ENCODE measurements at places on chromosomes 1 and 21.
A peak's percentile ranks its signal among the peaks of the same experiment; 100 is the strongest.

- DNase-seq = no peak
Observed at GRCh38 chr1:12477936-12478611, 139.9 kb downstream of the DHRS3 start.

DNA sequence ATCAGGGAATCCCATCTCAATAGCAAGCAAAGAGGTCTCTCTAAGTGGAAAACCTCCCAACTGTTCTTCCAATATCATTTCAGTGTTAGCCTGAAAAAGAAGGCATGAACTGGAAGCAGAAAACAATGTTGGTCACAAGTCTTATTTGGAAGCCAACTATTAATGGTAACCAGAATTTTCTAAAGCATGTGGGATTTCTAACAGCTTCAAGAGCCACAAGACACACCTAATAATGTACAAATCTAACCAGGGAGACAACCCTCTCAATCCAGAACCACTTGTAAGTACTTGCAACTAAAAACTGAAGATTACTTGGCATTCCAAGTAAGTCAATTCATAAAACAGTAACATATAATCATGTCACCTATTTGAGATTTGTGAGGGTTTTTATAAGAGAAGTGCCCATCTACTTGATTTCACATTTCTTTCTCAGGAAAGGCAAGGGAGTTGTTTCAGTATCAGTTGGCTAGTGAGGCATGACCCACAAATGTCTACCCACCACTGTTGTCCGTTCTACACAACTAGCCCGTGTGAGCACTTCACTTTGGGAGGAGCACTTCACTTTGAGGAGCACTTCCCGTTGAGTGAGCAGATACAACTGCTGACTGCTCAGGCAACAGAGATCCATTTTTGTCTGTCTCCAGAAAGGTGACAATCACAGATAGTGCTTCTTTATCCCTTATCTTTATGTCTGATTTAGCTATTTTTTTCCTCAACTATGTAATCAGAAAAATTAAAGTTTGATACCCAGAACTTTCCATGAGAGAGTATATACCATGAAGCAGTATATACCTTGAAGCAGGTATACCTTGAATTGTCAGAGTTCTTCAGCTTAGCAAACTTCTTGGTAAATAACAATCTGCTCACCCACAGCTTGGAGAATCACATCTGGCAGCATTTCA, 11.1 kb downstream of the STX6 start:
- DNase-seq = no peak

- DNase-seq = no peak
Observed at GRCh38 chr1:165877940-165878556, 50.6 kb downstream of the UCK2 start.

- no peak for DNase-seq
Observed at GRCh38 chr1:26109229-26110164, 2.1 kb upstream of the PDIK1L start.

DNA sequence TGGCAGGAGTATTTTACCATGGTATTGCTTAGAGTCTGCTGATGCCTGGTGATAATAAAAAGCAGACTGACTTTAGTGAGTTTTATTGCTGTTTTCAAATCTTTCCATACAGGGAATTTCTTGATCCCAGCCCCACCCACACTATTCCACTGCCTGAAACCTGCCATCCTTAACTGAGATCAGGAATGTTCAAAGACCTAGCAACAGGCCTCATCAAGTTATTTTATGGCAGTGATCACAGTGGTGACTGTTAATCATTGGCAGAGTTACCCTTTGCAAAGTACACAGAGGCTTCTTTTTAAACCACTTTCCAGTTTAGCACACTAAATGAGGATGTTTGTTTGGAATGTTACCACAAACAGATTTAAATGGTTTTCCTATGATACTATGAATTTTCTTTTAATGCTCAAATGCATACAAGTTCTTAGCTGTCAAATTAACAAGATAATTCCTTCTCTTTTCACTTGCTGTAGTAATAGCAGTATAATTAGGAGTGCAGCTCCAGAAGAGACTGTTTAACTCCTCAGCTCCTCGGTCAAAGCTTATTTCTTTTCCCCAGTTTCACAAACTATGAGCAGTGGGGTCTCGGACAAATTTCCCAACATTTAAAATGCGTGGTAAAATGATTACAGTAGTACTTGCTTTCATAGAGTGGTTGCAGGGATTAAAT, 69.9 kb upstream of the USP25 start:
- DNase-seq = no peak

DNA sequence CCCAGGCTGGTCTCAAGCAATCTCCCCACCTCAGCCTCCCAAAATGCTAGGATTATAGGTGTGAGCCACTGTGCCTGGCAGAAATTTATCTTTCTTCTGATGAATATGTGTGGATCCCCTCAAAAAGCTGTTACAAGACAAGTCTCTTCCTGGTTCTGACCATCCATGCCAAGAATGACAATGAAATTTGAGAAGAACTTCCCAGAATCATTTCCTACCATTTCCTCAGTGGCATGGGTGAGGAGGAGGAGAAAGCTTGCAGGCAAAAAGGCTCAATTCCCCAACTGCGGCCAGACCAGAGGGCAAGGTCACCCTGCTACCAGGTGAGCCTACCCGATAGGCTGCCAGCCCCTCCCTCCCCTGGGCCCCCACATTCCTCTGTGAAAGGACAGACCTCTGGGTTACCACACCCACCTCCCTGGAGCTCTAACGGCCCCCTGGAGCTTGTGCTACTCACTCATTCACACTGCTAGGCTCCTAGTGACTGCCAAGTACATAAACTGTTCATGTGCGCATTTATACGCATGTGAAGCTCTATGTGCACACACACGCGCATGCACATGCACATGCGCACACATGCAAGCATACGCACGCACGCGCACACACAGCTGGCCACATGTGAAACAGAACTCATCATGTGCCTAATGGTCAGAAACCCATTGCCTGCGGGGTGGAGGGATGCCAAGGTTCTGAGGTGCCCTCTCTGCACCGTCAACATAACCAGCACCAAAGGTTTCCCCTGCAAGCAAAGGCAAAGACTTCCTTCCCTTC, 17.0 kb downstream of the MRAP start:
- no peak for DNase-seq

DNA sequence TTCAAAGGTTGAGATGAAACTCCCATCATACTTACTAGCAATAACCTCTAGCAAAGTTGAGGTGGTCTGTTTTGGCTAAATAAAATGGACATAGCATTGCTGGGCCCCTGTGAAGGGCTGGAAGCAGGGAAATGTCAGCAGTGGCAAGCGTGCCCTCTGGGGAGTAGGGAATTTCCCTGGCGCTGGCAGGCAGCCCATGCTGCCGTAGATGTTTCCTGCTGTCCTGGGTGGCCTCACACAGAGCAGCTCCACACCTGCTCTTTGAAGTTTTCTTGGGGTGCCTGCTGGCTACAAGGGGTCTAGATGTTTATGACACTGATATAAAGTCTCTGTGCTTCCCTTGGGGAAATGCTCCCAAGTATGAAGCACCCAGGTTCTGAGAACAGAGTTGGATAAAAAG, 30.2 kb downstream of the ADARB1 start:
- no peak for DNase-seq

GRCh38 chr21:20882462-20883407, 115.5 kb upstream of the NCAM2 start:
- DNase-seq = no peak

GRCh38 chr1:186255266-186255665, 119.8 kb downstream of the TPR start:
- no peak for DNase-seq

GRCh38 chr1:29800120-29800519, 563.8 kb downstream of the PTPRU start:
- no peak for DNase-seq

DNA sequence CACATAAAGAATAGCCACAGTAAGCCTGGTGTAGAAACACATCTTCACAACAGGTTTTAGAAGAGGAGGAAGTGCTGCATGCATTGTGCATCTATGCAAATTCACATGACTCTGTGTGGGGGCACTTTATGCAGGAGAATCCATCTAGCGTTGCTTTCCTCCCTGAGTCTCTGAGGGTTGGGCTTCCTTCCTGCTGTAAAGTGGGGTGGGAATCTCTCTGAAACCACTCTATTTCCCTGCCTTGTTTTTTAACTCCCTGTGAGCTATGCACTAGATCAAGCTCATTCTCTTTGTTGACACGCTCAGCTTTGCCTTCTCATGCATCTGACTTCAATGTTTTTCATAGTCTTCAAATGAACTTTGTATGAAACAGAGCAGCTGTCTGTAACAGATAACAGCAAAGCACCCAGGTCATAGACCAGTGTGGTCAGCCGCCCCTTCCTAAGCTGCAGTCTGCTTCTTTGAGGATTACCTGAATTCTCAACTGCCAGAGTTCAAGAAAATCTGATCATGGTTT, 102.7 kb upstream of the DPH5 start:
- DNase-seq = no peak

GRCh38 chr1:11184973-11185372, 4.2 kb upstream of the ANGPTL7 start:
- no peak for DNase-seq

DNA sequence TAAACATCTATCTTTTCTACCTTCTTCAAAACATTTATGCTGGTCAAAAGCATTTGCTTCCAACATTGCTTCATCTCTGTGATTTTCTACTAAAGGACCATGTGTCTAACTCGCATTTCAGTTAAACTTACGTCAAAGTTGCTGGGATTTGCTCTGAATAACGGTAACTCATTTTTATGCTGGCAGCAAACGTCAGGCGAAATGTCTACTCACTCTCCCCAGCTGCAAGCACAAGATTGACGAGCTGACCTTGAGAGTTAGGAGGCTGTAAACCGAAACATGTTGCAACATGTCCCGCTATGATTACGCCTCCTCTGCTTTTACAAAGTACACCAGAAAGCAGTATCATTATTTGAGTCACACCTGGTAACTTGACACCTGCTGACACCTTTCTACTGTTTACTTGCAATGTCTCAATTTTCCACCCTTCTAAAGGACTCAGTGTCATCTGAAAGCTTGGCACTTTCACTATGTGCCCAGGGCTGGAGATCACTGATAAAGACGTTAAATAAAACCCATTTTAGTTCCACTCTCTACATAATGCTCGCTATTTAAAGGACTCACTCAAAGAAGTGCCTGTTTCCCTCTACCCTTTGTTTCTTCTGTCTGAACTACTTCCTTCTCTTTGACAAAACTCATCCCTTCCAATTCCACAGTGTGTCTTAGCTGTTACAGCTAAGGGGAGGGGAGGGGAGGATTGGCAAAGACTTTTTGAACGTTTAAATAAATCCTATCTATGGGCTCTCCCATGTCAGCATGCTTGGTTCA, 111.9 kb downstream of the PTPN14 start:
- peak; percentile 48 for DNase-seq

- DNase-seq = no peak
Observed at GRCh38 chr1:62395291-62395690, 41.6 kb upstream of the USP1 start.

GRCh38 chr1:161172349-161172748, 5.0 kb downstream of the B4GALT3 start:
- DNase-seq = no peak

DNA sequence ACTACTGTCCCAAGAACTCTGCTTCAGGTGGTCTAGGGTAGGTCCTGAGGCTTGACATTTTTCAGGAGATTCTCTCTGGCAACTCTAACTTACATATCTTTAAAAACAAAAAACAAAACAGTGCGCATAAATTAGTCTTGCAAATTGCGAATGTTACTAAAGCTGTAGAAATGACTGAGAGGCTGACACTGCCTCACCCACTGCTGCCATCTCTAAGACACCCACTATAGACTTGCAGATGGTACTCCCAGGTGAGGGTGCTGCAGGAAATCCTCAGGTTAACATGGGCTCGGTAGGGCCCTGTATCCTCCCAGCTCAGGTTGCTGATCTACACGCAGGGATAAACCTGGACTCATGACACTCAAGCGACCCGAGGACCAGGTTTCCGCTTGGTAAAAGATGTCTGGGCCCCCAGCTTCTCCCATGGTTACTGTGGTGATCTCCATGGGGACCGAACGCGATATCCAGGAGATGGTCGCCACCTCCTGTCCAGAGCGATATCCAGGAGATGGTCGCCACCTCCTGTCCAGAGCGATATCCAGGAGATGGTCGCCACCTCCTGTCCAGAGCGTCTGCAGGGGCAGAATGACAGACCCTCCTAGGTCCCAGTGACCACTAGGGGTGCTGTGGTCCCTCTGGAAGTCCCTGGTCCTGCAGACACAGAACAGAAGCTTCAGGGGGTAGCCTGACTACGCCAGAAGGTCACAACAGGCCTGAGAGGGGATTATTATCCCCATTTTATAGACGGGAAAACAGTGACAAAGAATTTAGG, 16.2 kb upstream of the LY9 start:
- DNase-seq = no peak

- DNase-seq = no peak
Observed at GRCh38 chr21:41873005-41873404, 6.1 kb downstream of the PRDM15 start.

DNA sequence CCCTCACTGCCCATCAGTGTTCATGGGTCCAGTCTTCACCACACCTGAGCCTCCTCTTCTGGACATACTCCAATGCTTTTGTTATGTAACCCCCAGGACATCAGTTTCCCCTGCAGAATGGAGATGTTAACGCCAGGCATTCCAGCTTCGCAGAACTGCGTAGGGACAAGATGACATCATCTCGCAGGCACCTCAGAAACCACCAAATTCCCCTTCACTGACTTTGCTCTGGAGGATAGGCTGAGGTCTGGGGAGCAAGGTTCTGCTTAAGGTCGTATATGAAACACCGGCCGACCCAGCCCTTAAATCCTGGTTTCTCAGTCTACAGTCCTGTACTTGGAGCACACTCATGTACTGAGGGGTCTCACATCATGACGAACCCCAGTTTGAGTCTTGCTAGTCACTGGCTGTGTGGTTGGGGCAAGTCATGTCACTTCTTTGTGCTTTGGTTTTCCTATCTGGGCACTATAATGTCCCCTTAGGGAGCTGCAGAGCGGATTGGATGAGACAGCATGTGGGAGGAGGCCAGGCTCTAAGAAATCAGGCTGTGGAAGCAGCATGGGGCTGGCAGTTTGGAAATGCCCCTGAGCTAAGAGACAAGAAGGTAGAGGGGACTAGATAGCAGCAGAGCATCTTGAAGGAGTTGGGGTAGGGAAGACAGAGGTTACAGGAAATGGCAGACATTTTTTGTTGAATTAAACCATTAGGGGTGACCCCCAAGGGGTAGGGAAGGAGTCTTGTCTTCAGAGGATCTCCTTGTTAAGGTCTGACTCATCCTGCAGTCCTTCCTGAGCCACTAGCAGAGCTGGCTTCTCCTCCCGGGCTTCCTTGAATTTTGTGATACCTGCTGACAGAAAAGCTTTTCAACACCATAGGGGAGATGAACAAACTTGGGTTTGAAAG, 138.3 kb downstream of the FOXD2 start:
- no peak for DNase-seq

- DNase-seq = no peak
Observed at GRCh38 chr1:8752411-8752810, 65.0 kb downstream of the RERE start.

GRCh38 chr1:26724926-26725325, 29.1 kb downstream of the ARID1A start:
- DNase-seq = no peak

GRCh38 chr1:117707371-117707770, 101.5 kb downstream of the TENT5C start:
- no peak for DNase-seq
